ENCODE measurements at places on chromosomes 4 and X.

DNA sequence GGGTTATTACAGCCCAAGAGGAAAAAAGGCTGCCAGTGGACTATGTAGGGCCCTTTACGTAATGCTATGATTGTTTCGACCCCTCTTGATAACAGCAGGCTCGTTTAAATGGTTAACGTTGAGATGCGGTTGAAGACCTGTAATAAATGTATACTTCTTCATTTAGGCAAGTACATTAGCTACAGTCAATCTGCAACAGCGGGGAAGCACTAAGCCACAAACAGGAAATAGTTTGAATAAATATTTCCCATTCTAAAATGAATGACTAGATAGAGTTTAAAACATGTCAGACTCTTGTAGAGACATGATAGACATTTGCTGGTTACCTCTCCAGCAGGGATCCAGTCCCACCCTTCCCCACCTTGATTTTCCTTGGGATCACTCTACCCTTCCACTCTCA is 38.1 kb upstream of the STIM2 start:
- DNase-seq: no peak

GRCh38 chr4:142360657-142361056 is 485.4 kb downstream of the INPP4B start:
- no peak for DNase-seq

- DNase-seq: no peak
Observed at GRCh38 chr4:48664938-48665337, 115.1 kb downstream of the FRYL start.

DNA sequence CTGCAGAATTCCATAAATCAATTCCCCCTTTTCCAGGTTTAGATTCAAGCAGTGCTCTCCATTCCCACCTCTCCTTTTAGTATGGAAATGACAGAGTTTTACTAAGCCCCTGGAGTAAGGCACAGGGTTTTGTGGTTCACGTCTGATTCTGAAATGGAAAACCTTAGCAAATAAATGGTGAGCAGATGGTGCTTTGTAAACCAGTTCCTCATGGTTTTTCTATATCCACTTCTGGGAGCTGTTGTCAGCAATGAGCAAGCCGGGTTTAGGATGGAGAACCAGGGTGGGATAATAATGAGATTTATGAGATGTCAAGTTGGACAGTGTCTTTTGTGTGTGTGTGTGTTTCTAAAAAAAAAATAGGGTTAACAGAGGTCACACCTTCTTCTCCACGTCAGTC is 113.8 kb upstream of the RBPJ start:
- peak; percentile 25 for DNase-seq

GRCh38 chr4:25972984-25973745 is 59.1 kb downstream of the SMIM20 start:
- DNase-seq: no peak

- no peak for DNase-seq
Observed at GRCh38 chr4:165088366-165088765, 24.3 kb downstream of the TMEM192 start.

DNA sequence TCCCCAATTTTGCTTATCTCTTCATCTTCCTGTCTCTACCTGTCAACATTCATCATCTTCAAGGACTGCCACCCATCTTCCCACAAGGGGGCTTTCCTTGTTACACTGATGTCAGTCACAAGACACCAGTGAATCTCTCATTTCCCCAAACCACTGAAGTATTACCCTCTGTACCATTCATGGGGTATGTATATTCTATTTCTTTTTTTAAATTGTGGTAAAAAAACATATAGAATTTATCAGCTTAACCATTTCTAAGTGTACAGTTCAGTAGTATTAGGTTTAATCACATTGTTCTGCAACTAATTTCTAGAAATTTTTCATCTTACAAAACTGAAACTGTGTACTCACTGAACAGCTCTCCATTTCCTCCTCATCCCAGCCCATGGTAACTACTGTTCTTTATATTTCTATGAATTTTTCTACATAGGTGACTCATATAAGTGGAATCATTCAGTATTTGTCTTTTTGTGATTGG is 98.6 kb downstream of the LARP7 start:
- no peak for DNase-seq

Measured in NCI-H187 (cell line).